Cerebellum (tissue), 4 donors: ENCODE measurements at places on chromosomes 2 and 18. TPM values are rescaled to one million over a fixed set of nuclear protein-coding genes. Genes with fewer than 3 reads are reported as not detected.

DNA sequence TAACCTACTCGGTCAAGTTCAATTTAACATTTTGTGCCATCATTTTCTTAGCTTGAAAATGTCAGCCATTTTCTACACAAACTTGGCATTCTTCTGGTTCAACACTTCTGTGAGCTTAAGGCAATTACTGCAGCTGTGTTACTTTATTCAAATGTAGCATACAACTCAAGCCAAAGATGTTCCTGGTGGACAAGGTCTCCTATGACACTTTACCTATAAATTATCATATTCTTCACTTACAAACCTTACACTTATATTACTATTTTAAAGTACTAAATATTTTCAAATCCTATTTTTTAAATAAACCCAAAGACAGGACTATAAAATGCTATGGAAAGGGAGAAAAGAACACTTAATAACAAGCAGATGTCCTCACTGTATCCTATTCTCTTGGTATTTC lies 1045.3 kb downstream of the TSN start:
- no peak for DNase-seq

DNA sequence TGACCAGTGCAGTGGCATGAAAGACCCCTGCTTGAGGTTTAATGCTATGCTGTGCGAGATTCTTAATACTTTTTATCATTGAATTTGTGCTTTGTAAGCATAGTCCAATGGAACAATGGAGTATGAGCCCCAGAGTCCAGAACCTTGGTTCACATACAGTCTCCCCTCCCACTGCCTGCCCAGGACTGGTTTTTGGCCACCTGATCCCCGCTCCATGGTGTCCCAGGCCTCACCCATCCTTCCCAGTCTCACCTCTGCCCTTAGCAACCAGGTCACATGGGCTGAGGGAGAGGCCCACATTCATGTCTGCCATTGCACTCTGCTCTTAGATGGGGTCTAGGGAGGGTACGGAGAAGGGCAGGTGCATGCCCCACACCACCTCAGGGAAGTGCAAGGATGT lies 6.3 kb downstream of the PDE11A start:
- no peak for DNase-seq

- no peak for DNase-seq
These were observed 32.3 kb downstream of the STEAP3 start for GRCh38 chr2:119255760-119256581.

DNA sequence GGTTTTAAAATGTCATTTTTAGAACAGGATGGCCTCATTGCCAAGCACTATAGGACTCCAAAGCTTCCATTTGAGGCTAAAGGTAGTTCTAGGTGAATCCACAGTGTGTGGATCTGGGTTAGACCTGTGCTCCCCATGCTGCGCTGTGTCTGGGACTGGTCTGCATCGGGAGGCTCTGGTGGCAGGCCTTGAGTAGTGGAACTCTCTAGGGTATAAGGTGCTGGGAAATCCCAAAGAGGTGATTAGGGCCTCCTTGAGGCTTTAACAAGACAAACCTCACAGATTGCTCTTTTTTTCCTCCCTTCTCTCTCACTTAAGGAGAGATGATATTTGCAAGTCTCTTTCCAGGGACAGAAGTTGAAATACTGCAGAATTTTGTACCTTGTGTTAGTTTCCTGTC lies 9.3 kb downstream of the SEC11C start:
- no peak for DNase-seq

- DNase-seq, result no peak
These were observed 39.1 kb upstream of the PGAP1 start for GRCh38 chr2:196965651-196966050.

- no peak for DNase-seq
These were observed 79.0 kb downstream of the DYSF start for GRCh38 chr2:71532327-71532726.

GRCh38 chr2:46171411-46171953 lies 125.7 kb upstream of the EPAS1 start:
- DNase-seq, result no peak

GRCh38 chr2:16899958-16900357 lies 234.3 kb upstream of the CYRIA start:
- no peak for DNase-seq

GRCh38 chr2:70480468-70480867 lies 73.2 kb downstream of the TGFA start:
- no peak for DNase-seq

DNA sequence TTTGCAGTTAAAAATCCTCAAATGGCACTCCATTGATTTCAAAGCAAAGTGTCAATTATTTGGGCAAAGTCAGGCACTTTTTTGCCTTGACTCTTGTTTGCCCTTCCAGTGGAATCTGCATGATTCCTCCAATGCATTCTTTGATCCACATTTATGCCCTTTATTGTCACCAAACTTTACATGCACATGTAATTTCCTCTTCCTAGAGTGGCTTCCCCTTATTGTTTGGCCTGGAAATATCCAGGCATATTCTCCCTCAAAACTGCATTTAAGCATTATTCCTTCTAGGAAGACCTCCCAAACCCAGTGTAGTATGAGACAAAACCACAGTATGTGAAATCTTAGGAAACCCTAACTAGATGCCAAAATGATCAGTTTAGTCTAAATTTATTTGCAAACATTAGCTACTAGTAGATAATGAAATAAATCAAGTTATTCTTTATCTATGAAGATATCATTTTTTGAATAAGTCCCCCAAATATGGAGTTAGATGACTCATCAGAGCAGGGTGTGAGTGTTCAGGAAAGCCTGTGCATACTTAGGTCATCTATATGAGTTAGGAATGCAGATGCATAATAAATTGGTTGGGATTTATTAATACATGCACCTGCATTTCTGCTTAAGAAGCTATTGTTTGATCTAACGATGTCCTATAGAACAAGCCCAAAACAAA lies 433.3 kb upstream of the TCF4 start:
- DNase-seq, result no peak

DNA sequence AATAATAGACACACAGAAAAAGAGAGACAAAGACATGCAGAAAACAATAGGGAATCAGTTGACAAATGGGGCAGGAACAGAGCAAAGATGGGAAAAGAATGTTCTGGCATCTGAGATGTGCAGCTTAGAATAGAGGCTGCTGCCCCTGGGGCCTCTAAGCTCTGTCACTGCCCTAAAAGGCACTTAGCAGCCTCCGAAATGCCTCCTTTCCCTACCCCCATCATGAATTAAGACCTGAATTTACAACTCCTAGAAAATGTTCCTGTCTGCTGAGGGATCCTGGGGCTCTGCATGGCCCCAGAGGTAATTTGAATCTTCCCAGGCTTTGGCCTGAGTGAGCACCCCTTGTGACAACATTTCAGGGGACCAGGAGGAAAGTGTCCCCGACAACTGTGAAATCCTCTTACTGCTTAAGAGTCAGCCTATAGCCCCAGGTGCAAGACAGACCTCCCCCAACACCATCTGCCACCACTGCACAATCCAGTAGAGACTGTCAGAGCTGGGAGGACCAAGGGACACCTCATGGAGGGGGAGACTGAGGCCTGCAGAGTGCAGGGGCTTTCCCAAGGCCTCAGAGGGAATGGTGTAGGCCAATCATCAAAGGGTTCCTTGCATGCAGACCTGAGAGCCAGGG lies 24.8 kb downstream of the MRPL35 start:
- DNase-seq, result no peak

GRCh38 chr18:78728784-78729467 lies 250.7 kb upstream of the SALL3 start:
- no peak for DNase-seq

- DNase-seq, result no peak
These were observed 101.2 kb upstream of the SMAD2 start for GRCh38 chr18:48031641-48032040.

- no peak for DNase-seq
These were observed 113.3 kb upstream of the ALKAL2 start for GRCh38 chr2:401019-401679.

GRCh38 chr18:35143622-35144596 lies 96.9 kb upstream of the ZNF397 start:
- DNase-seq, result peak; percentile 79

GRCh38 chr2:229443546-229444268 lies 172.6 kb upstream of the PID1 start:
- no peak for DNase-seq

DNA sequence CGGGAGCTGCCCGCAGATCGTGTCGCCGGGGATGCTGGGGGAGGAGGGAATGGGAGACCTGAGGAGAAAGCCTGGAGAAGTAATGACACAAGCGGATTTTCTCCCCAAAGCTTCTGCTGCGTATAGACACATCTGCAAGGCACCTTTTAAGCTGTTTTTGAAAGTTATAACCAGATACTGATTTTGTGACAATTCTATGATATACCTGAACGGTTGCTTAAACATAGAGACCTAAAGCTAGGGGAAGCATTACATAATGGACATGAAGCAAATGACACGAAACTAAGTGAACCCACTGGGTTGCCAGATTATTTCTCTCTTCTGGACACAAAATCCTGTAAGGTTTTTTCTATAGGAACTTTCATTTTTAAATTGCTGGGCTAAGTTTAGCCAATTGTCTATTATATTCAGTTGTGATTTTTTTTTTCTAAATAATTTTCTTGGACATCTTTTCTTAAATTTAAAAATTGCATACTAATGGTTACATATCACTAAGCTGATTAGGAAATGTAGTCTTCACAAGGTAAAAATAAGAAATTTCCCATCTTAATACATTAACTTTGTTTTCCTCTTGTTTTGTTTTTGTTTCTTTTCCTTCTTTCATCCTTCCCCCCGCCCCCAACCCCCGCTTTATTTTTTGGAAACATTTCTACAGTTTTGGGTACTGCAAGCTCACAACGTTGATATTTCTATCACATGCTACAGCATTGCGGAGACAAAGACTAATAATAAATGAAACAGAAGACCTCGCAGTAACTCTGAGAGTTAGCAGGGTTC lies 1.3 kb downstream of the OSBPL6 start:
- no peak for DNase-seq

DNA sequence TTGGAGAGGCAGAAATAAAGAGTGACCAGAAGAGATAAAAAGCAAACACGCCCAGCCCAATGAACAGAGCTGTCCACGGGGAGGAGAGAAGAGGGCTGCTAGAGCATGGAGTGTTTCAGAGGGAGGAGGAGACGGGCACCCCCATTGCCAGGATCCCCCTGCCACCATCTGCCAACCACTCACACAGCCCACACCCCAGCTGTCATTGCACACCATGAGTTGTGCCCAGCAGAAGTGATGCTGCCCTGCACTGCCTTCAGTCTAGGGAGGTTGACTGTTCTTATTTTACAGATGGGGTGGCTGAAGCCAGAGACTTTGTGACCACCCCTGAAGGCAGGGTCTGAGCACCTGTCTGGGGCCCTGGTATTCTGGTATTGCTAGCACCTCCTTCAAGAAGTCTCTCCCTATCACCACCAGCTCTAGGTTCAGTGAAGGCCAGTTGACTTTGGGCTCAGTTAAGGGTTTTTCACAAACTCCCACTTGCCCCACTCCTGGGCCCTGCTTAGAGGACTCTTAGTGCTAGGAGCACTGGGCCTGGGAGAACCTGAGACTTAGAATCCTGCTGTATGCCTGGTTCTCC lies 2.4 kb downstream of the FABP1 start:
- no peak for DNase-seq

GRCh38 chr2:217220228-217221013 lies 360.6 kb upstream of the TNP1 start:
- DNase-seq, result no peak

DNA sequence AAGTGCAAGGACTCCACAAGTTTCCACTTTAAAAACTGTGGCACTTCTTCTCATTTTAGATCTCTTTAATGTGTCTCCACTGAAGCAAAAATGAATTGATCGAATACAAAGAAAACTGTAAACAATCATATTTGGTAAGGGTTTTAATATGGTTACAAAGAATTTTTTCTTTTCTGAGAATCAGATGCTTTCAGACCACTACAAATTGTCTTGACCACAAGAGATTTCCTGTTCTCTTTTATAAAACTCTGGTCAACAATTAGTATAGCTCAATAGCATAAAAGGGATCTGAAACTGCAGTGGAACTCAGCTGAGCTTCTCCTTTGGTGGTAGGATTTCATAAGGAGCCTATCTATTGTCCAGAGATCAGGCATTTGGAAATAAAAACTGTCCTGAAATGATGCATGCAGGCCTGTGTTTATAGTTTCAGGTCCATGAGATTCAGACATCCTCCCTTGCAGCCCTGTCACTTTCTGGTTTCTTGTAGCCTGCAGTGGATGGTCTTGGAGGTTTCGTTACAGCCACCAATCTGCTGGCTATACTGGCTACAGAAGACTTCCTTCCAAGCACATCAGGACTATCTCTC lies 120.0 kb downstream of the DOCK10 start:
- no peak for DNase-seq

GRCh38 chr2:101111917-101112771 lies 39.0 kb downstream of the TBC1D8 start:
- DNase-seq, result no peak

- no peak for DNase-seq
These were observed 49.2 kb upstream of the SMAD2 start for GRCh38 chr18:47979611-47980200.

DNA sequence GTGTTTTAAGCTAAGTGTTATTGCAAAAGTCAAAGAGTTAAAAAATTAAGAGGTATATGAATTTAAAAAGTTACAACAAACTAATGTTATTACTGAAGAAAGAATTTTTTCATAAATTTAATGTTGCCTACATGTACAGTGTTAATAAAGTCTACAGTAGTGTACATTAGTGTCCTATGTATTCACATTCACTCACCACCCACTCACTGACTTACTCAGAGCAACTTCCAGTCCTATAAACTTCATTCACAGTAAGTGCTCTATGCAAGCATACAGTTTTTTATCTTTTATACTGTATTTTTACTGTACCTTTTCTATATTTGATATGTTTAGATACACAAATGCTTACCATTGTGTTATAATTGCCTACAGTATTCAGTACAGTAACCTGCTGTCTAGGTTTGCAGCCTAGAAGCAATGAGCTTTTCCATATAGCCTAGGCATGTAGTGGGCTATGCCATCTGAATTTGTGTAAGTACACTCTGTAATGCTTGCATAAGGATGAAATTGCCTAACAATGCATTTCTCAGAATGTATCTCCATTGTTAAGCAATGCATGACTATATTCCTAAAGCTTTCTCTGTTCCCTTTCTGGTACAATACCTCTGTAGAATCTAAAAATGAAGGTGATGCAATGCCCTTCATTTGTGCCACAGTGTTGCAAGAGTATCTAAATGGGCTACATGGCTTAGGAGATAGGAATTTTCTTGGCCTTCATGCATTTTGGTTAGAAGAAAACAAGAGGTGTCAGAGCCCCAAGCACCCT lies 370.8 kb upstream of the NT5C1B start:
- DNase-seq, result no peak

Gene GKN1
- not detected for total RNA-seq

Gene SCLY
- 14.9 TPM for total RNA-seq

Gene ARHGEF4
- 35.3 TPM for total RNA-seq

Gene KIF1A
- total RNA-seq, result 217 TPM

Gene RAX
- 2.0 TPM for total RNA-seq

Gene TRIM54
- 1.2 TPM for total RNA-seq

Gene SCG2
- total RNA-seq, result 31.7 TPM

Gene SP110
- 6.0 TPM for total RNA-seq

Gene GPR45
- 1.5 TPM for total RNA-seq

Gene EGR4
- total RNA-seq, result 0.09 TPM

Gene CDK15
- 0.18 TPM for total RNA-seq

Gene XRCC5
- total RNA-seq, result 265 TPM
